ENCODE measurements at places on chromosomes 2 and 18. TPM values are rescaled to one million over a fixed set of nuclear protein-coding genes. Genes with fewer than 3 reads are reported as not detected.

Gene DHRS9
- not detected for total RNA-seq

Gene TBR1
- not detected for total RNA-seq

Gene POMC
- 2.9 TPM for total RNA-seq

Gene PDE11A
- total RNA-seq, result 2.6 TPM

Gene SCYGR4
- not detected for total RNA-seq

Gene ABCG8
- not detected for total RNA-seq

Gene POTEC
- total RNA-seq, result 4.0 TPM

Gene VWA3B
- total RNA-seq, result not detected

Gene CAVIN2
- 15.8 TPM for total RNA-seq

Gene SFXN5
- total RNA-seq, result 4.3 TPM

Gene UGT1A10
- total RNA-seq, result 0.52 TPM

Gene ST8SIA3
- total RNA-seq, result 0.52 TPM
